ENCODE measurements at places on chromosomes 16 and 17. TPM values are rescaled to one million over a fixed set of nuclear protein-coding genes. Genes with fewer than 3 reads are reported as not detected.

- DNase-seq: no peak
Observed at GRCh38 chr17:9225305-9226101, 204.2 kb downstream of the NTN1 start.

PRCD gene
- total RNA-seq: 0.86 TPM

GRCh38 chr16:27700304-27700995 is 150.5 kb downstream of the KATNIP start:
- DNase-seq: no peak

- DNase-seq: no peak
Observed at GRCh38 chr17:47791025-47791424, 30.6 kb downstream of the OSBPL7 start.

DNA sequence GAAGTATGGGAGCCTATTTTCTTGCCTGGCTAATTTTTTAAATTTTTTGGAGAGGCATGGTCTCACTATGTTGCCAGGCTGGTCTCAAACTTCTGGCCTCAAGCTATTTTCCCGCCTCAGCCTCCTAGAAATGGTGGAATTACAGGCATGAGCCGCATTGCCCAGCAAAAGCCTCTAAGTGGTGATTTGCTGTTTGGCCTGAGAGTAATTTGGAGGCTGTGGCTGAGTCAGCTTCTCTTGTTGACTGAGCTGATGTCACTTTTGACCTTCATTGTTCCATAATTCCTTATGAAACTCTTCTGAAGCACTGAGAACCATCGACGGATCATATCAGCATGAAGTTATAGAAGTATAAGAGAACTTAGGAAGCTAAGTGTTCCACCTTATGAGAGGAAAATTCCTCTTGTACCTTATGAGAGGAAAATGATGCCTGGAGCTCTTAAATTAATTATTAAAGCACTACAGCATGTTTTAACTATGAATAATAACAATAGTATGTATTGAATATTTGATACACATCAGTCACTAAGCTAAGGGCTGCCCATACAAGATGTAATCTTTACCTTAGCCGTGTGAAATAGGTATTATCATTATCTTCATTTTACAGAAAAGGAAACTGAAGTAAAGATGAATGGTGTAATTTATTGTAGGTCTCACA is 220.8 kb upstream of the MON1B start:
- no peak for DNase-seq

Measured in LHCN-M2 (cell line).